ENCODE measurements at places on chromosomes 3 and 15.
A peak's percentile ranks its signal among the peaks of the same experiment; 100 is the strongest.

GRCh38 chr15:90845201-90845949 lies 23.0 kb upstream of the FURIN start:
- DNase-seq, result no peak

GRCh38 chr3:58607816-58608215 lies 30.6 kb upstream of the FAM107A start:
- no peak for DNase-seq

GRCh38 chr3:195113048-195113447 lies 157.9 kb downstream of the XXYLT1 start:
- no peak for DNase-seq

DNA sequence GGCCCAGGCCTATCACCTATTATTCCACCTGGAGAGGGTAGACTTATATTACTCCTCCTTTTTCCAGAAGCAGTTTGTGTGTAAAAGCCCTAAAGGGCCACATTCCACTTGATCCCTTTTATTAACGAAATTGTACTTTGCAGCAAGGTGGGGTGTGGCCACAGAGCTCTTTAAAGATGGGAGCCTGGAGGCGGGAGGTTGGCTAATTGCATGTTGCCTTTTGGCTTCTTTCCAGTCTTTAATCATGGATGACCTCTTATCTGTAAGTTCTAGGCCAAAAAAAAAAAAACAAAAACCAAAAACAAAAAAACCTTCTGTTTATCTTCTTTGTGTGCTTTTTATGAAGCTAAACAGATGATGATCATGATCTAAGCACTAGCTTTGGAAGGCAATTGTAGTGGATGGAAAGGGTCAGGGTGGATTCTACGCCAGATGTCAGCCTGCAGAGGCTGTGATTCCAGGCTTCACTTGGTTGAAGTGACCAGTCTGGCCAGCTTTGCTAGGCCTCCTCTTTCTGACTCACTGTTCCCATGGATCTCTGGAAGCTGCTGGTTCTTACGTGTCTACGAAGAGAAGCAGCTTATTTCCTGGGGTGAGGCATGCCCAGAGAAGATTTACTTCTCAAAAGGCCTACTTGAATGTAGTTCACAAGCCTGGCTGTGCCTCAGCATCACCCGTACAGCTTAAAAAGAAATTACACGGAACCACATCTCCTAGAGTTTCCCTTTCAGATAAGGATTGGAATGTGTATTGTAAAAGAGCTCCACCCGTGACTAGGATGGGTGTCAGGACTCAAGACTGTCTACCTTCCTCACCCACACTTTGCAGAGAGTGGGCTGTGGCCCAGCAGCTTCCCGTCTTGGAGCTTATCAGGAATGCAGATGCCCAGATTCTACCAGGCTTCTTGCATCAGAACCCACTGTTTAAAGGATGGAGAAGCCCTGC lies 330.9 kb upstream of the C2CD4B start:
- DNase-seq, result peak; percentile 3

DNA sequence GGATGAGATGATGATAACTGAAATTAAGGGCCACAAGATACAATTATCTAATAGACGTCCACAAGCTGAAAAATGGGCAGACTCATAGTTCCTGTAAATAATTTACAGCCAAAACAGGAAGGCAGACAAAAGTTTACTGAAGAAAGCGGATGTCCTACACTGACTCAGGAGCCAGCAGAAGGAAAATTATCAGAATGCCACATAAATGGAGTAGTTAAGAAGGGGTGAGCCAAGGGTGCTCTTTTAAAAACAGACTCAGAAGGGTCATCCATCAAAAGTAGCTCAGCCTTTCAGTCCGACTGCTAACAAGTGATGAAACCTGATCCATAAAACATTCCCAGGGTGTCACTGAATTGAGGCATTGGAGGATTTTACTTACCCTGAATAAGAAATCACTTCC lies 39.8 kb downstream of the TUSC7 start:
- DNase-seq, result no peak

GRCh38 chr3:190088890-190089289 lies 31.8 kb downstream of the P3H2 start:
- no peak for DNase-seq

DNA sequence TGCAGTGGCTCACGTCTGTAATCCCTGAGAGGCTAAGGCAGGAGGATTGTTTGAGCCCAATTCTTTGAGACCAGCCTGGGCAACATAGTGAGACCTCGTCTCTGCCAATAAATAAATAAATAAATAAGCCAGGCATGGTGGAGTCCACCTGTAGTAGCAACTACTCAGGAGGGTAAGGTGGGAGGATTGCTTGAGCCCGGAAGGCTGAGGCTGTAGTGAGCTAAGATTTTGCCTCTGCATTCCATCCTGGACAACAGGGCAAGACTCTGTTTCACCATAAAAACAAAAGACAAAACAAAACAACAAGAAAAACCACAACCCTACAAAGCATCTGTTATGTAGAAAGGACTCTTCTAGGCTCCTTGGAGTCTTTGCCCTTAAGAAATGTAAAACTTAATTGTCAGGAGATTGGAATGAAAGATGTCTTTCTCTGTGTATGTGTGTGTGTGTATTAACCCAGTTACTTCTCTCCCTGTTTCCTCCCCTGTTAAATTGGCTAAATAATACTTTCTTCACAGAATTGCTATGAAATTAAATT lies 9.5 kb downstream of the NECTIN3 start:
- no peak for DNase-seq

DNA sequence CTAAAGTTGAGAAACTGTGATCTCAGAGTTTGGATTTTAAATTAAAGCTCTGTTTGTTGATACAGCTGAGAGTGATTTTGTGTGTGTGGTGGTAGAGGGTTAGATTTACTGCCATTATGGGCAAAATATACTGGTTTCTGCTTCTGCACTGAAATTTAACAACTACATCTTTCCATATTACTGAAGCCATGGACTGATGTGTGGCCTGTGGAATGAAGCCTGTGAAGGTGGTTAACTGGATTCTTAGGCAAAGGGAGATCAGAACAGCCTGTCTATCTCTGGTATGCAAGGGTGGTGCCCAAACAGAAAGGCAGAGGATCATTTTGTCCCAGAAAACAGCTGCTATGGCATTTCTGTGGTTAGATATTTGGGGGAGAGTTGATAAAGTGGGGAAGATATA lies 297.3 kb upstream of the THBS1 start:
- no peak for DNase-seq

DNA sequence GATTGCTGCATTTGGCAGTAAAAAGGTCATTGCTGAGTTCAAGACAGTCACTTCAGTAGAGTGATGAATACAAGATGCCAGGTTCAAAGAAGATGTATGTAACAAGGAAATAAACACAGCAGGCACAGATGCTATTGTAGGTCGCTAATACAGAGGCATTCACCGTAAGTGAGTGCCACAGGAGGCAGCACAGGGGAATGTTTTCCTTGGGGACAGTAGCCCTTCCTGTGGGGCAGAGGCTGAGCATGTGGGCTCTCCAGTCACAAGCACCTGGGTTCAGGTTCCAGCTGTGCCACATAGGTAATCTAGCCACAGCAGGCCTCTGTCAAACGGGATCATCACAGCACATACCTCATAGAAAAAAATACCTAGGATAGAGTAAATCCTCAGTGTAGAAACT lies 86.3 kb downstream of the RSL24D1 start:
- DNase-seq, result no peak

DNA sequence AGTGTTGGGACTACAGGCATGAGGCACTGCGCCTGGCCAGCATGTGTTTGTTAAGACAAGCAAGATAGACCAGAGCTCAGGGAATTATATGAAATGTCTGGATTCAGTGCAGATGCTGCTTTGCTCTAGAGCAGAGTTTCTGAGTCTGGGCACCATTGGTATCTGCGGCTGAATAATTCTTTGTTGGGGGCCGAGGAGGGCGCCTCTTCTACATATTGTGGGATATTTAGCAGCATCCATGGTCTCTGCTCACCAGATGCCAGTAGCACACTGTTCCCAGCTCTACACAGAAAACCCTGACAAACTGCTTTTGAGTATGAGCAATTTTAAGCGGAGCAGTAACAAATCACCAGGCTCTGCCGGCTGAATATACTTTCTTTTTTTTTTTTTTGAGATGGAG lies 3.6 kb upstream of the LDHAL6B start:
- no peak for DNase-seq

GRCh38 chr15:82174471-82175235 lies 87.9 kb downstream of the EFL1 start:
- no peak for DNase-seq

GRCh38 chr3:175489406-175489805 lies 630.3 kb downstream of the NAALADL2 start:
- DNase-seq, result no peak

DNA sequence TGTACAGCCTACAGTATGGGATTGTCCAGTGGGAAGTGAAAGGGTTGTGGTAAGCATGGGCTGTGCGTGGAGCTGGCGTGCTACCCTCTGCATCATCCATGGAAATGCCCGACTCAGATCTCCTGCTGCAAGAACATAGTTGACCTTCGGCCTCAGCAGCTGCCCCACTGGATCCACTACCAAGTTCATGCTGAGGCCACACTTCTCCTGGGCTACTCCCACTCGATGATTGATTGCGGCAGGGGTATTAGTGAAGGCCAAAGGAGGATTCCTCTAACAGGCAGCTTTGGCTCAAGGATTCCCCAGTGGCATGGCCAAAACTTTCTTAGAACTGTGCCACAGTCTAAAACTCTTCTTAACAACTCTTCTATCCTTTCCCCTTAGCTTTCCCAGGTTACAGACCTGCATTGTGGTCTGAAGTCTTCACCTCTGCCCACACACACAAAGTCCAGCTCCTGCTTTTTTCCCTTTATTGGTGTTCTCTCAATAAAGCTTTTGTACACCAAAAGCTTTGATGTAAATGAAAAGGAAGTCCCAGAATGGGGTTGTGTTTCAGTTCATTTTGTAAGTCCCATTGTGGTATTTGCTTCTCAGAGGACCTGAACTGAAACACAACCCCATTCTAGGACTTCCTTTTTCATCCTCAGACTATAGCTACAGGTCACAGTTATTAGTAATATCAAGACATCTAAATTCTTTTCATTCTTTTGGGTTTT lies 4.9 kb upstream of the TBC1D5 start:
- DNase-seq, result no peak

GRCh38 chr3:171160325-171160724 lies 133.8 kb upstream of the SLC2A2 start:
- DNase-seq, result no peak

DNA sequence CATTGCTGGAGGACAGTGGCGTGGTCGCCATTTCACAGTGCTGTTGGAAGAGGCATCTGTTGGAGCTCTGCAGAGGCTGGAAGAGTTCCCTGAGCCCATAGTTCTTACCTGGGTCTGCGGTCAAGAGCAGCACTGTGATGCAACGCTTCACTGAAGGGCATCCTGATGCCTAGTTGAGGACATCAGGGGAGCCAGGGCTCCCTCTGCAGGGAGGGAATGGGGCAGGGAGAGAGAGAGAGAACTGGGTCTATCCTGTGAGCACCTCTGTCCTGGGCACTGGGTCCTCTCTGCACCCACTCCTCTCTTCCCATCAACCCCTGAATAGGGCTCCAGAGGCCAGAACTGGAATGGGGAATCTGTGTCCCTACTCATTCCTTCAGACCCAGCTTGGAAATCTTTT lies 23.9 kb upstream of the MOBP start:
- DNase-seq, result no peak

GRCh38 chr3:64318668-64319271 lies 93.5 kb upstream of the PRICKLE2 start:
- no peak for DNase-seq

GRCh38 chr3:100032243-100032642 lies 82.1 kb downstream of the FILIP1L start:
- no peak for DNase-seq

DNA sequence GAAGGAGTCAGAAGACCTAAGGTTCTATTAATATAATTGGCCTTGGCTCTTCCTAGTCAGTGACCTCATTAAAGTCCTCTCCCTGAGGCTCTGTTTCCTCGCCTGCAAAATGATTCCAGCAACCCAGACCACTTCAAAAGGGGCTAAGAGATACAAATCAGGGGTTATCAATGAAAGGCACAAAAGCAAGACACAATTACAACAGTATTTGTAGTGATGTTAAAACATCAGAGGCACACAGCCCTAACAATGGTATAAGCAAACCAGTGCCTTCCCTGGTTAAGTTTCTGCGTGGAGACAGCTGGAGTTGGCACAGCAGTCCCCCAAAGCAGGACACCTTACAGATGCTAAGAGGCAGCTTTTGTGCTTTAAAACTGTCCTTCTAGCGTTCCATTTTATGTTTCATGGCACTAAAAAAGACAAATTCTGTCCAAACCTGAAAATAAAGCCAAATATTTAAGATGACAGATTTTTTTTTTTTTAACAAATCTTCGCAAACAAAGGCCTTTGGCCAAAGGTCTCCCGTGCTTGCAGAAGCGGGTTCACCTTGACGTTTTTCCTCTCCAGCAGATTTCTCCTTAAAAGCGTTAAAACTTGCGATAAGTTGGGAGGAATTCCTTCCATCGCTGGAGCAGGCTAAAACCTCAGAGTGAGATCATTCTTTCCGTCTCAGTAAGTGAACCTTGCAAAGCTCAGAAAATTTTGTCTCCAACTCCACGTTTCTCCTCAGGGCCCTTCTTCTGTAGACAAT lies 999 bp downstream of the ZNF280D start:
- peak; percentile 1 for DNase-seq

DNA sequence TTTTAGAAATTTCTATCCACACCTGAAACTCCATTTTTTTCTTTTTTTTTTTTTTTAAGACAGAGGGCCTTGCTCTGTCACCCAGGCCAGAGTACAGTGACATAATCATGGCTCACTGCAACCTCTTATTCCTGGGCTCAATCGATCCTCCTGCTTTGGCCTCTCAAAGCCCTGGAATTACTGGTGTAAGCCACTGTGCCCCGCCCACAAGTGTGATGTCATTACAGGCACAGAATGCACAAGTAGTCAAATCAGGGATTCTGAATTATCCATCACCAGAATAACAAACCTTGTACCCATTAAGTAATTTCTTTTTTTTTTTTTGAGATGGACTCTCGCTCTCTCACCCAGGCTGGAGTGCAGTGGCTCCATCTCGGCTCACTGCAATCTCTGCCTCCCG lies 1.9 kb downstream of the UQCRC1 start:
- DNase-seq, result no peak

- no peak for DNase-seq
Observed at GRCh38 chr15:62994975-62995681, 47.4 kb upstream of the TPM1 start.

GRCh38 chr15:89352476-89352875 lies 17.9 kb upstream of the POLG start:
- DNase-seq, result no peak

- DNase-seq, result no peak
Observed at GRCh38 chr3:20930034-20930433, 744.0 kb upstream of the SGO1 start.

- DNase-seq, result no peak
Observed at GRCh38 chr3:47541583-47542108, 28.1 kb upstream of the ELP6 start.

DNA sequence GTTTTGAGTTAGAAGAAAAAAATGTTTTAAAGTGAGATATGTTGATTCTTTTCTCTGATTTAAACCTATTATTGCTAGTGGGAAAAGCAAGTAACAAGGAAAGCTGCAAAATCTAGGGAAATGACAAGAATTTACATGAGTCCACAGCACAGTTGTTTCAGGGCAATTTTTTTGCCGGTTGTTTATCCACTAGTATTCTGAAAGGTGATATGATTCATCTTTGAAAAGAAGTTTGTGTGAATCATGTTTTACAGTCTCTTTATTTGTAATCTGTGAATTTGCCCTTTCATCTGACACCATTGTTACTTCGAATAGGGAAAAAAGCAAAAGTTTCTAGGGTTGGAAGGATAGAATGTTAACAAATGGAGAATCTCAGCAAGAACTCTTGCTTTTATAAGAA lies 894.7 kb downstream of the OTOL1 start:
- no peak for DNase-seq

All from occipital lobe (tissue), 3 donors.